Astrocyte (in vitro differentiated cells and primary cell): ENCODE measurements at places on chromosomes 7 and 10.

DNA sequence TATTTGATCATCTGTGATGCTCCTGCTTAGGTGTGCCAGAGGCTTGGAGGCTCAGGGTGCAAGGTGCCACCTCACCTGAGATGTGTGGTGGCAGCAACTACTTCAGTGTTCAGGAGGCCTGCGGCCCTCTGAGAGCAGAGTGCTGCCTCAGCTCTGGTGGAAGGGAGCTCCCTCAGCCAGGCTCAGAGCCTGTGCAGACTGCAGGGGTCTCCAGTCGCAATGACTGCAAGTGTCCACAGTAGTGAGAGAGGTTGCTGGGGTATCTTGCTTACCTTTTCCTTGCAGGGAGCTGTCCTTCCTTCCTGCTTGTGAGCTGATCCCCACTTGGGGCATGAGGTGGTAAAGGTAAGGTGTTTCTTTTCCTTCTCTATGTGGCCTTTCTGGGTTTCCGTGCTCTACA is 131.0 kb upstream of the GAD2 start:
- DNase-seq, result no peak

GRCh38 chr10:132880128-132880981 is 62.0 kb downstream of the CFAP46 start:
- DNase-seq, result no peak

GRCh38 chr7:108875139-108875538 is 305.5 kb downstream of the DNAJB9 start:
- no peak for DNase-seq

DNA sequence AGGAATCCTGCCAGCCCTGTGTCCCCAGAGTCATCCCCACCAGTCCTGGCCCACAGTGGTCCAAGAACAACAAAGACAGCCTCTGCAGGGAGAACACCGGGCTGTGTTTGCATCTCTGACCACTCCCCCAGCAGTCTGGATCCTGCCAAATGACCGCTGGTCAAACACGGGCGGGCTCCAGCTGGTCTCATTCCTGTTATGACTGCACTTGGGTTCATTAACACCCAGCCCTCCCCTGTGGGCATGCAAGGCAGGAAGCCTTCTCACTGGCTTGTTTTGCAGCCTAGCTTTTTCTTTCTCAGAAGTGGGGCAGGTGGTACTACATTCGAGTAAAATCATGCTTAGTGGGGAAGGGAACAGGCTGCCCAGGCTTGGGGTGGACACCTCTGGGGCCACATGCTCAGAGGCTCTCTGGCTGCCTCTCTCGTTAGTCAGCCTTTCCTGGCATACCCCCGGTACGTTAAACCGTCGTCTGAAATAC is 190.0 kb downstream of the PLXNA4 start:
- peak; percentile 66 for DNase-seq

- no peak for DNase-seq
These were observed 156.5 kb downstream of the DOCK4 start for GRCh38 chr7:112049555-112050249.

GRCh38 chr10:15427843-15428414 is 56.8 kb upstream of the FAM171A1 start:
- peak; percentile 28 for DNase-seq
